Activated CD4-positive, alpha-beta memory T cell treated with anti-CD3 and anti-CD28 coated beads, Interleukin-2, amount 10 ng/mL, durations not matched to agents 7 days and 5 days (primary cell): ENCODE measurements at places on chromosomes 12 and 14. TPM values are rescaled to one million over a fixed set of nuclear protein-coding genes. Genes with fewer than 3 reads are reported as not detected.

DNA sequence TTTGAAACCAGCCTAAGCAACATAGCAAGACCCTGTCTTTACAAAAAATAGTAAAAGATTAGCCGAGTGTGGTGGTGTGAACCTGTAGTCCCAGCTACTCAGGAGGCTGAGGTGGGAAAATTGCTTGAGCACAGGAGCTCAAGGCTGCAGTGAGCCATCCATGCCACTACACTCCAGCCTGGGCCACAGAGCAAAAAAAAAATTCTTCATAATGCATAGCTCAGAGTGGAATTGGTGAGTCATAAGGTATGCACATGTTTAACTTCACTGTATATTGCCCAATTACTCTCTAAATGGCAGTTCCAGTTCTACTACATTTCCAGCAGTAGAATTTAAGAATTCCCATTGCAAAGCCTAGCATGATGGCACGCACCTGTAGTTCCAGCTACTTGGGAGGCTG, 26.8 kb upstream of the CLIP1 start:
- no peak overlapping the region for H3K27ac ChIP-seq
- DNase-seq, result no peak
- no peaks in the 10 kb centered on the region for H3K27me3 ChIP-seq
- H3K36me3 ChIP-seq, result peaks cover 4% of the 10 kb centered on the region

GRCh38 chr12:56994231-56994746, 12.1 kb downstream of the ZBTB39 start:
- peaks cover 31% of the 10 kb centered on the region for H3K4me1 ChIP-seq
- no peak for DNase-seq
- no peak overlapping the region for H3K27ac ChIP-seq
- H3K36me3 ChIP-seq, result peaks cover 3% of the 10 kb centered on the region

DNA sequence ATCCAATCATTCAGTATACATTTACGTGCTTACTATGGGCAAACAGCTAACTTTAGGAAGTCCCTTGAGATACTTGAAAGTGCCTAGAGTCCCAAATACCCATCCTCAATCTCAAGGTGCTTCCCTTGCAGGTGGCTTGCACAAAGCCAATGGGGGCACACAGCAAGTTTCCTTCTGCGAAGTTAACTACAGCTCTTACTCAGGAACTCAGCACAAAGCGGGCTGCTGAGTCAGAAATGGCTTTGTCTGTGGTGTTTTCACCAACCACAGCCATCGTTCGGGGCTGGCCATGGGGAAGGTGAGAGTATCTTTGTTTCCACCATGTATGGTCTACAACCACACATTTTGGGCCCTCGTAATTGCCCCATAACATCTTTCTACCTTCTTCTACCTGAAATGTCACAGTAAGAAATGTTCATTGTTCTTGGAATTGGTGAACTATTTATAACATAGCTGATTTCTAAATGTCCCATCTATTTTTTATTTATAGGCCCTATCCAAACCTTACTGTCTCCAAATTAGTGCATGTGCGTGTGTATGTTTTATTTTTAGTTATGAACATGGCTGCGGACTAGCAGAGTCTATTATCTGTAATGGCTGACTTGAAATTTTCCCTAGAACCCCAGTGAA, 13.9 kb downstream of the MFAP5 start:
- H3K36me3 ChIP-seq, result no peaks in the 10 kb centered on the region
- H3K4me3 ChIP-seq, result no peak overlapping the region
- peak; percentile 75 for DNase-seq
- no peak overlapping the region for H3K27ac ChIP-seq
- H3K4me1 ChIP-seq, result peaks cover 36% of the 10 kb centered on the region

The BDKRB1 gene
- not detected for total RNA-seq

The NELL2 gene
- 10.5 TPM for total RNA-seq
